ENCODE measurements at places on chromosomes 16 and 17.

DNA sequence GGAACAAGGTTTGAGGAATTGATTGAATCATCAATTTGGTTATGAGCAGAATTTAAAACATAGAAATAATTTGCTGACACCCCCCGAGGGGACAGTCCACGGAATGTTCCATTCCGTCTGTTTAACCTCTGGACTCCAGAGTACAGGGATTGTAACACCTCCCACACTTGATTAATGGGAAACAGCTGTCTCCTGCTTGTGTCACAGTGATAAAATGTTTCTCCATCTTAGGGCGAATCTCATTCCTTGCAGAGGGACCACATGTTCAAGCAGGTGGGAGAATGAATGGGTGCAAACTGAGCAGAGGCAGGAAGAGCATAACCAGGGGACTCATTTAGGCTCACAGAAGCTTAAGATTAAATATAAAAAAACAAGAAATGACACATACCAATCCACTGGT, 249.5 kb upstream of the RBFOX1 start:
- no peak for DNase-seq

DNA sequence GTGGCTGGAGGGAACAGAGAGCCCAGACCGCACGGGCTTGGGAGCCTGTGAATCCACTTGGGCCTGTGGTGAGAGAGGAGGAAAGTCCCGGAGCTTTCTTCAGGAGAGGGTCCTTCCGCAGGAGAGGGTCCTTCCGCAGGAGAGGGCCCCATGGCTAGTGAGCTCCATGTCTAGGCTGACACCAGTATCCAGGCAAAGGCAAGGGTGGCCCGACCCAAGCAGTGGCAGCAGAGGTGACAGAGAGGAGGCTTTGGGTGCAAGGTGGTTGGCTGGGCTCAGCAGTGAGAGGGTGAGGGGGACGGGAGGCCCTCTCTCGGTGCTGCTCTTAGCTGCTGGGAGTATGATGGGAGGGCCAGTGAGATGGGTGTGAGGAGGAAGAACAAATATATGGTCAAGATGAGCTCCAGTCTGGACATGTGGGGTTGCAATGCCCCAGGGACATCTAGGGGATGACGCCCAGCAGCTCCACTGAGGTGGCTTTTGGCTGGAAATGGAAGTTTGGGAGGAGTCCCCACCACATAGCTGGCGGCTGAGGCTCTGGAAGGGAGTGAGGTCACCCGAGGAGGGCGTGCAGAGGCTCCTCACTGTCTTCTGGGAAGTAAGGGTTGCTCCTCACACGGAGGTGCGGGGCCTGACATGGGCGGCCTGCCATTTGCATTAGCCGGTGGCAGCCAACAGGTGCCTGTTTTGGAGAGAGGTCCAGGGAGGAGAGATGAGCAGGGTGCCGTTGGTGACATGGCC, 2.3 kb upstream of the HSD3B7 start:
- no peak for DNase-seq

GRCh38 chr17:7835814-7836595, 2.0 kb downstream of the KDM6B start:
- no peak for DNase-seq

DNA sequence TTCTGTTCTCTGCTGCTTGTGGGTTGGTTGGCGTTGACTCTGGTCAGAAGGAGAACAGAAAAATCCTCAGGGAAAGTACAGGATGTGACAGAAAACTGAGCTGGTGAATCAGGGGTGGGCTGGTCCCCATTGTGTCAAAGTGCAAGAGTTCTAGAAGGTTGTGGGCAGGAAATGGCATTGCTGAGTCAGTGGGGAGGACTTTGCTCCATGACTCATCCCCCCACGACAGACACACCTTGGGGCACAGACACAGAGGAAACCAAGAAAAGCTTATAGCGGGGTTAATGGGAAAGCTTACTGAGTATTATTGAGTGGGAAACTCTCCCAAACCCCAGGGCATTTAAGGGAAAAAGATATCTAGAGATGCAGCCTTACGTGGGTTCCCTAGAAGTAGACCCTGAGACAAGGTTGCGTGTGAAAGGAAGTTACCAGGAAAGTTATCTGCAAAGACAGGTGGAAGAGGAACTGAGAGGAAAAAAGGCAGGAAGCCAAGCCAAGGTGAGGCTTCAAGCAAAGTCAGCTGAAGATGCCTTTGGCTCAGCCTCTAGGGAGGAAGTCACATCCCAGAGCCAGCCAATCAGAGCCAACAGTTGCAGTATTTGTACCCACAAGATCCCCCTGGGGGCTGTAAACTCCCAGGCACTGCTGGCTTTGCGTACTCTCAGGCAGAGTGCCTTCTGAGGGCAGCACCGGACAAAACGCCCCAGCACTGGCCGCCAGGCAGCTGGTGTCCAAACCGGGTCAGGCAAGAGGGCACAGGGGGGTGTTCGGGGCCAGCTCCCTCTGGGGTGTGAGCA, 86.4 kb downstream of the FOXL1 start:
- DNase-seq, result peak; percentile 46

DNA sequence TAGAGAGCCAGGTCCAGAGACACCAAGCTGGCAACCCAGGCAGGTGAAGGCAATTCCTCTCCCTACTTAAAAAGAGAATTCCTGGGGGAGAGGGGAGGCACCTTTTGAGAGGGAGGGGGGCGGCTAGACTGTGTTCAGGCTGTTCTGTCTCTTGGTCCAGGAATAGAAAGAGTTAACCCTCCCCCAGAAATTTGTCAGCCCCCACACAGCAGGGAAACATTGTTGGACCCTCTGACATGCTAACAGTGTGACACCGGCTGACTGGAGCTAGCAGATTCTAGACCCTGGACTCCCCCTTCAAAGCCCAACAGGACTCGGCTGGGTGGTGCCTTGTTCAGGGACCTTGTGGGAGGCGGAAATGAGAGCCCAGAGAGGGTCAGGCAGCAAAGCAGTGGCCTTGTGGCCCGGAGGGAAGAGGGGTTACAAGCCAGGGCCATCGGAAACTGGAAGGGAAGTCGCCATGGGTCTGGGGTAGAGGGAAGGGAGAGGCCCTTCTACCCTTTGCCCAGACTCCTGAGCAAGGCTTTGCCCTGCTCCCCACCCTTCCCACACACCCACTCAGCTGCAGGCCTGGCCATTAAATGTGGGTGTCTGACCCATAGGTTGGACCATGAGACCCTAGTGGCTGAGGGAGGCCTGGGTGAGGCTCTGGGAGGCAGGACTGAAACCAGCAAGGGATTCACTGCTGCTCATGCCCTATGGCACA, 44.6 kb downstream of the RAI1 start:
- no peak for DNase-seq

GRCh38 chr16:14205666-14206065, 134.5 kb downstream of the MRTFB start:
- DNase-seq, result no peak

GRCh38 chr17:30717291-30718098, 107.0 kb downstream of the CRLF3 start:
- DNase-seq, result no peak

GRCh38 chr17:40532520-40533253, 31.3 kb upstream of the TNS4 start:
- DNase-seq, result no peak

DNA sequence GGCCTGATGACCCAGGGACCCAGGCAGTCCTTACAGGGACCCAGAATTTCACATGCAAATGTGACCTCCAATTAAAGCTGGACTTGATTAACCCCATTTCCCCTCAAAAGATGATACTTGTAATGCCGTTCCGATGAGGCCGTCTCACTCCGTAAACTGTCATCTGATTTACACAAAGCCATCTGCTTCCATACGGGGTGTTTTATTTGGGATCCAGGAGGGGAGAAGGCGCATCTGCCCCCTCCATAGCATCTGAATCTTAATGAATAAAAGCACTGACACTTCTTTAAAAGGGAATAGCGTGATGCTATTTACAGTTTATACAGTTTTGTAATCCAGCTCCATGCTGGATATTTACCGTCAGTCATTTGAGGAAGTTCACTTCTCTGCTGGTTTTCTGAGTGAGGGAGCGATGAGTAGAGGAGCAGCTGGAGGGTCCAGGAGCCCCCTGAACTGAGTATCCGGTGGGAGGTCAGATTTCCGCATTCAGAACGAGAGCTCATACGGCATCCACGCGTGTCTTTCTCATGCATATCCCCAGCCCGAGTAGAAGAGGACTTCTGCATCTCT, 452.7 kb downstream of the WWOX start:
- no peak for DNase-seq

DNA sequence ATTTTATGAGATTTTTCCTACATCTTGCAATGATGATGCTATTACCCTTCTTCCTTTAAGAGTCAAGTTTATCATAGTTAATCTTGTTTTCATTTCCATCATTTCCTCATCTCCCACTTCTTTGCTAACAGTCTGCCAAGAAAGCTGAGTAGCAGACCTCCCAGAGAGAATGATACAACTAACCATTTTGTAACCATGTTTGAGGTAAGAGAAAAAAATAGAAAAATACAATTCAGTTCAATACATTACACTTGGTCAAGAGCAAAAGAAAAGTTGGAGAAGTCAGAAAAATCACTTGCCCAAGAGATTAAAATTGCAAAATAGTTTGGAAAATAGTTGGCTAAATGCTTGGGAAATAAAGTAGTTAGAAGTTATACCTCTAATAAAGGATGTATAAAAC, 154.4 kb downstream of the ABCA8 start:
- no peak for DNase-seq

- DNase-seq, result no peak
Measured at GRCh38 chr17:55588446-55589242, 77.4 kb upstream of the SMIM36 start.

DNA sequence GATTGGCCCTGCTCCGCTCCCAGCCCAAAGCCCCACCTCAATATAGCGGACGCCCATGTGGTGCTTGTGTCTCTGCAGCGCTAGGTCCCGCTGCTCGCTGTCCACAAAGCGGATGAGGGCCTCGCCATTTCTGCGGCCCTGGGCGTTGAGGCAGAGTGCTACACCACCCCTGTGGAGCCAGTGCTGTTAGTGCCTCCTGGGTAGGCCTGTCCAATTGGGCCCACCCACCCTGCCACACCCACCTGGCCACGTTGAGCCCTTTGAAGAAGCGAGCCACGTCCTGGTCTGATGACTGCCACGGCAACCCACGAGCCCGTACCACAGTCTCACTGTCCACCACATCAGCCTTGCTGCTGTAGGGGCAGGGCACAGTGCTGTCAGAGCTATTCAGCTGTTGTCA, 3.6 kb downstream of the ESRP2 start:
- no peak for DNase-seq

- DNase-seq, result no peak
Measured at GRCh38 chr16:24609740-24610415, 70.5 kb downstream of the RBBP6 start.

DNA sequence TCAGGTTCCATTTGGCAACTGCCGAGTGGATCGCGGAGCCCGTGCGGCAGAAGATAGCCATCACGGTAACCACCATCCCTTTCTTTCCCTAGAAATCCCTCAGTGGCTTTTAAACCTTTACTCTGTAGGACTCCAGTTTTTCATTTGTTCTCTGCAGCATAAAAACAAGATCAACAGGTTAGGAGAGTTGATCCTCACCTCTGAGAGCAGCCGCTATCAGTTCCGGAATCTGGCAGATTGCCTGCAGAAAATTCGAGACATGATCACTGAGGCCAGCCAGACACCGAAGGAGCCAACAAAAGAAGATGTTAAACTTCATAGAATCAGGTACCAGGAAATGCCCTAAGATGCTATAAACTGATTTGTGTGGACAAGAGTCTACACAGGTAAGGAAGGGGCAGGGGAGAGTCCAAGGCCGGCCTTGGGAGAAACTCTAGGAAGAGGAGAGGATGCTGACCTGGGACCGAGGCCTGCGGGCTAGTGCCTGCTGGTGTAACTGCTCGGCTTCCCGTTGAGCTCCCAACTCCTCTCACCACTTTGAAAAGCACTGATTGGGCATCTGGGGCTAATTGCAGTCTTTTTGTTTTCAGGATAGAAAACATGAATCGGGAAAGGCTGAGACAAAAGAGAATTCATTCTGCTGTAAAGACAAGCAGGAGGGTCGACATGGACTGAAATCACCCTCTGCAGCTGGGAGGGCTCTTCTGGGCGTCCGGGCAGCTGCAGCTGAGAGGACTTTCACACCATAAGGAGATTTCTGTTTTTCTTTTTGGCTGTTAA, 8.1 kb downstream of the MRPL58 start:
- no peak for DNase-seq

DNA sequence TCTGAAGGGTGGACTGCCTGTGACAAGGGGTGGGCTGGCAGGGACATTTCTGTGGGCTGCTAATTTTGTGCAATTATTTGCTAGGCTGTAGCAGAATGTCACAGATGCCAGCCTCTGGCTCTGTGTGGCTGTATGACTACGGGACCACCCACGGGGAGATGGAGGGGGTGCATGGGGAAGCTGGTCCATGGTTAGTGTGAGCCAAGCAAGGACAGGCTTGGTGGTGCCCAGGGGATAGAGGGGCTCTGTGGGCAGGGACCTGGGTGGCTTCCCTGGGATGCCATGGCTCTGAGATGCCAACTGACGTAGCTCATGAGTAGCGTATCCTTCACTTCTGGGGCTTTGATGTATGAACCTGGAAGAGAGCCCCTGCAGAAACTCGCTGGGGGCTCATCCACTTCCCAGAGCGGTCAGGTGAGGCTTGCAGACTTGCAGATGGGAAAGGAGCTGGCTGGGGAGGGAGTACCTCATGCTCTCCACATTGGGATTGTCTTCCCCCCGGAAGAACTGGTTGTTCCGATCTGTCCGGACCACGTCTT, 87.2 kb downstream of the TBC1D16 start:
- DNase-seq, result no peak

DNA sequence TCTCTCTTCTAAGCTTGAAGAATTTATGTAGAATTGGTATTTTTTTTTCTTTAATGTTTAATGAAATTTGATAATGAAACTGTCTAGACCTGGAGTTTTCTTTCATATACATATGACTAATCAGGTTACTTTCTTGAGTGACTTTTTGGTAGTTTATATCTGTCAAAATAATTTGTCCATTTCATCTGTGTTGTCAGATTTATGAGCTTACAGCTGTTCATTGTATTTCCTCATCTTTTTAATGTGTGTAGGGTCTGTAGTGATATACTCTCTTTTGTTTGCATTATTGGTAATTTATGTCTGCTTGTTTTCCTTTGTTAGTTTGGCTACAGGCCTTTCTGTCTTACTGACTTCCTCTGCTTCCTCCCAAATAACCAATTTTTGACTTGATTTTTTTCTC, 55.7 kb downstream of the TAOK1 start:
- DNase-seq, result no peak

- DNase-seq, result no peak
Measured at GRCh38 chr16:57102888-57103851, 10.8 kb downstream of the CPNE2 start.

GRCh38 chr17:35795007-35795870, at the start of gene MMP28:
TSS of gene MMP28 (minus strand) at chr17:35795641. CDS start at chr17:35795377, 264 bp downstream.
- no peak for DNase-seq

GRCh38 chr16:82533189-82533588, 93.6 kb upstream of the CDH13 start:
- no peak for DNase-seq

GRCh38 chr17:27518048-27518447, 61.8 kb downstream of the KSR1 start:
- no peak for DNase-seq

- DNase-seq, result no peak
Measured at GRCh38 chr17:5331506-5331905, 49.4 kb downstream of the RABEP1 start.

GRCh38 chr16:55045329-55045728, 114.7 kb downstream of the IRX5 start:
- no peak for DNase-seq

- DNase-seq, result no peak
Measured at GRCh38 chr17:40659911-40660310, 5.1 kb downstream of the KRT222 start.

- DNase-seq, result no peak
Measured at GRCh38 chr17:39923836-39924690, 3.3 kb downstream of the ORMDL3 start.

Data from stimulated activated CD4-positive, alpha-beta T cell treated with anti-CD3 and anti-CD28 coated beads, Interleukin-12 subunit alpha, Interleukin-12 subunit beta, amount 100 ng/mL, for 48 hours (primary cell).